NCI-H2081 (cell line): ENCODE measurements at places on chromosomes 4 and X.
A peak's percentile ranks its signal among the peaks of the same experiment; 100 is the strongest.

DNA sequence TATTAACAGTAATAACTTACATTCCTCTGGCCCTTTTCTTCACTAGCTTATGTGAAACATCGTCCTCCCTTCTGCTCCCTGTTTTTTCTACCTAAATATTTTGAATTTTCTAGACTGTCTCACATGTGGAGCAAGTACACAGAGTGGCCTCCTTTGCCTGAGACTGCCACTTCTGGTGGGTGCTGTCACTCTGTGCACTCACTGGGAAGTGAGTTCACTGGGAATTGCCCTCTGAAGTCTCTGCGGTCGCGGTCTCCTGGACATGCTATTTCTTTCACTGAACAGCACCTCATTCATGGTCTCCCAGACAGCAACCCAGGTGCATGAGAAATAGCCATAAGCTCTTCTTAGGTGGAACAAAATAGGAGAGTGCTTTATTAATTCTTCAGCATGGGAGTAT lies 1179.7 kb upstream of the ADGRL3 start:
- no peak for DNase-seq

- no peak for DNase-seq
These were observed 728 bp downstream of the DCAF12L2 start for GRCh38 chrX:126165401-126165720.

DNA sequence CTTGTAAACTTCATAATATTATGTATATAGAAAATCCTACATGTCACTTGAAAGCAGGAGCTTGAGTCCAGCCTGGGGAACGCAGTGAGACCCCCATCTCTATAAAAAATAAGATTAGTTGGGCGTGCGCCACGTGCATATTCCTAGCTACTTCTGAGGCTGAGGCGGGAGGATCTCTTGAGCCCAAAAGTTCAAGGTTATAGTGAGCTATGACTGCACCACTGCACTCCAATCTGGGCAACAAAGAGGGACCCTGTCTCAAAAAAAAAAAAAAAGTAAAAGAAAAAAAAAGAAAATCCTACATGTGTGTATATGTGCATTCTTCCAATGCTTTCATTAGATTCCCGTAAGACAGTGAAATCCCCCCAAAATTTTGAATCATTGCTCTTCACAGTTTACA lies 1.7 kb downstream of the SEC31A start:
- no peak for DNase-seq

GRCh38 chr4:32030406-32030805 lies 1310.2 kb downstream of the PCDH7 start:
- no peak for DNase-seq

DNA sequence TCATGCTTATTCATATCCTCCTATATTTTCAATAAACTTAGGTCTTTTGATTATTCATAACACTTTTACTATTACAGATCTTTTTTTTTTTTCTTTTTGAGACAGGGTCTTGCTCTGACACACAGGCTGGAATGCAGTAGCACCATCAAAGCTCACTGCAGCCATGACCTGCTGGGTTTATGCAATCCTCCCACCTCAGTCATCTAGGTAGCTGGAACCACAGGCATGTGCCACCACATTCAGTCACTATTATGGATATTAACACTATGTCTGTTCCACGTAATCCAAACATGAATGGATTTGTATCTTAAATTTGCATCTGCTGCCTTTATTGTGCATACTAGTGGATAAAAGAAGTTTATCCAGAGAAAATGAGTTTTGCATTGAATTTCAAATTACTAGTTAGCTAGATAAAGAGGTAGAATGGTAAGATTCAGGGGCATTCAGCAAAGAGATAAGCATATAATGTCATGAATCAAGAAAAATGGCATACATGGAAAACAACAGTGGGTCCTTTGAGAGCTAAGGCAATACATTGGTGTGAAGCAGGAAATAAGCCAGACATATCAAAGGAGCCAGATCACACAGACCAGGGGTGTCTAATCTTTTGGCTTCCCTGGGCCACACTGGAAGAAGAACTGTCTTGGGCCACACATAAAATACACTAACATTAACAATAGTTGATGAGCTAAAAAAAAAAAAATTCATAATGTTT lies 13.9 kb downstream of the ANAPC10 start:
- no peak for DNase-seq

DNA sequence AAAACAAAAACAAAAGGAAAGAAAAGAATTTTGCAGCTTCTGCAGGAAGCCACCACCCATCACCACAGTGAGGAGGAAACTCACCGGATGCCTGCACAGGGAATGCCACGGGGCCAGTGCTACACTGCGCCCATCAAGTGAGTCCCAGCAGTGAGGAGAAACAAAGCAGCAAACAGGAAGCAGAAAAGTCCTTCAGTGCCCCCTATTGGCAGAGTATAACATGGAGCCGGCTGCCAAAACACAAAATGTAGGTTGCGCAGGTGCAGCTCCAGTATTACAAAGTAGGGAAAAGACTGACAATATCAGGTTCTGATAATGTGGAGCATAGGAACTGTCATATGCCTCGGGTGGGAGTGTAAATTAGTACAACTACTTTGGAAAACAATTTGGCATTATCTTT lies 23.3 kb upstream of the SCML2 start:
- DNase-seq, result peak; percentile 28

DNA sequence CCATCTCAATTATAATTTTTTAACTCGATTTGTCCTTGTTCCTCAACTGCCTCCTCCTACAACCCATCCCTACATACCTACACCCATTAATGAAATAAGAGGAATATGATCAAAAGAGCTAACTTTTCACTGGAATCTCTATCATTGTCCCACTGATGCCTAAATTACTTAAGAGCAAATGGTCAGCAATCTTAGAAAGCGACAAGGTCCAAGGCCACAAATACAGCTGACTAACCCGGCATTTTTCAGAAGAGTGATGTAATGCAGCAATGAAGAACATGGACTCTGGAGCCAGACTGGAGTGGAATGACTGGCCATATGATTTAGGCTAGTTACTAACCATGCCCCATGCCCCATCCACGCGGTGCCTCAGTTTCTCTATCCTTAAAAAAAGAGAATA lies 56.2 kb downstream of the PPA2 start:
- no peak for DNase-seq

GRCh38 chr4:123495530-123495929 lies 98.9 kb downstream of the SPRY1 start:
- no peak for DNase-seq

DNA sequence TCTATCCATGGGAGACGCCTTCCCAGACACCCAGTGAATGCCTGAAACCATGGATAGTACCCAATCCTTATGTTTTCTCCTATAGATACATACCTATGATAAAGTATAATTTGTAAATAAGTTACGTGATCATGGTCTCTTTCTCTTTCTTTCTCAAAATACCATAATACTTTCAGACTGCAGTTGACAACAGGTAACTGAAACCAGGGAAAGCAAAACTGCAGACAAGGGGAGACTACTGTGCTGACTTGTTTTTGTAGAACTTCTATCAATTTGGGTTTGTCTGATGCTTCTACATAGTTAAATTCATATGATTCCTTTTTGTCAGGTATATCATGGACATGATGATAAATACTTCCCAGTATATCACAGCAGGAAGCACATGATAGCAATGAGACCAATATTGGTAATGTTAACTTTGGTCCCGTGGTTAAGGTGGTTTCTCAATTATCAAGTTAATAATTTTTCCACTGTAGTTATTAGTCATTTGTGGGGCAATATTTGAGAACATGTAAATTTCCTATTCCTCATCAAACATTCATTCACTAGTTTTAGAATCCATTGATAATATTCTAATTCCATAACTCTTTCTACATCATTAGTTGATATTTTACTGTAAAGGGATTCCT lies 298.0 kb upstream of the TET2 start:
- DNase-seq, result no peak

- no peak for DNase-seq
These were observed 42.9 kb downstream of the SMAD1 start for GRCh38 chr4:145524552-145524951.

- DNase-seq, result no peak
These were observed 402.7 kb upstream of the INTU start for GRCh38 chr4:127229855-127230608.

GRCh38 chr4:174425669-174426068 lies 96.6 kb downstream of the HPGD start:
- DNase-seq, result no peak

DNA sequence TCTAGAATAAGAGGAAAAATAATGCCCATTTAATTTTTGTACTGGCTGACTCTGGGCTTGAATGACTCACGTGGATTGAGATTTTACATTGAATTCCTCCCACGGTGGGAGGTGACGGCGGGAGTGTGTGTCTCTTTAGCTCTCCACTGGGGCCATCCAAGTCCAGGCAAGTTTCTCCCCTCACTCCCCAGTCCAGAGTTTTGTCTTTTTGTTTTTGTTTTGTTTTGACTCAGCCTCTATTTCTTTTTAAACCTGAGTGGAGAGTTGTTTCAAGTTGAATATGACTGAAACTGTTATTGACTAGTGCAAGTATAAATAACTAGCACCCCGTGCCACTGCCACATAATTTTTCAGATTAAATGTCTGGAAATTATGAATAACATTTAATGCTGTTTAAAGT lies 13.6 kb downstream of the CHST7 start:
- no peak for DNase-seq

- no peak for DNase-seq
These were observed 145.6 kb downstream of the AMELX start for GRCh38 chrX:11438767-11439166.

DNA sequence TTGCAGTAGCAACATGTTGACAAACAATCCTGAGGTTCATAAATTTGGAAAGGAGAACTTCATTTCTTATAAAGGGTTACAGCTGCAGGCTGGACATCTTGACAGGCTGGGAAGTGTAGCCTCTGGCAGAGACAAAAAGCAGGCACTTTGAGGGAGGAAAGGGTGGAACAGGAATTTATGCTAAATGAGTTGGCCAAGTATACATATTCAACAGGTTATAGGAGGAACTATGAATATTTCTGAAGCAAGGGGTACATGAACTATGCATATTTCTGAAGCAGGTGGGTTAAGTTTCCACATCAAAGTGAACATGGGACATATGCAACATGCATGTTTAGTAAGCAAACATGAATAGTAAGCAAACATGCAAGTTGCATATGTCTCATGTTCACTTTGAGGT lies 1.6 kb upstream of the ANTXR2 start:
- no peak for DNase-seq

DNA sequence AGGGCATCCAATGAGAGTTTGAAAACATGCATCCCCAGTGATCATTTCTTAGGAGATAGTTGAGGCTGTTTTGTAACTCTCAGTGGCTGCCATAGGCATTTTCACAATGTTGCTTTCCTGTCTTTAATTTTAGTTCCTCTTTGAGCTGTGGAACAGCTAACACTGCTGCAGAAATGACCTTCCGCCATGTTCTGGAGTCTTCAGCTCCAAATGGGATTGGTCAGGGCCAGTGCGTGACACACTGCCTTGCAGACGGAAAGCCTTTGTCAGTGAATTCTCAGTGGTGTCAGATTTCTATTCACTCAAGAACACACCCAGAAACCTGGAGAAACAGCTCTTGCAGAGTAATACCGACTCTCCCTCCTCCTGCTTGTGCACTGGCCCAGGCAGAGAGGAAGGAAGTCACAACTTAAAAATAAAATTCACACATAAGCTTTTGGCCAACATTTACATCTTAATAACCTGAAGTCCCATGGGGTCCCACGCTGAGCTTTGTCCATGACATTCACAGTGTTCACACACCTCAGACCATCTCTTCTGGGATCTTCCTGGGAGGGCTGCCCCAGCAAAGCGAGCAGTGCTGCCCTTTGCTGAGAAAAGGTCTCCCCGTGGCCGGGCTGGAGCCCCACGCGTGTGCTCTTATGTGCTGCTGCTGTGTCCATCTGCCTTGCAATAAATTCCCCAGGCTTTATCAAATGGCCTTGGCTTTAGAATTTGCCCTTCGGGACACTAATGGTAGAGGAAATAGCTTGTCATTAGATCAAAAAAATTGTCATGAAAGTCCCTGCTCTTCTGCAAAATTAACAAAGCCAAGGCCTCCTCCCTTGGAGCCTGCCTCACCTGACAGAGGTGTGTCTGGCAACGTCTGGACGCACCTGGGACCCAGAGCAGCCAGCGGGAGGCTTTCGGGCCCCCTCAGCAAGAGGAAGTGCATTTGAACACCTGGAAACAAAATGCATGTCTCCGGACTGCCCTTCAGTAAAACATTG lies 126.8 kb downstream of the IRF2 start:
- DNase-seq, result peak; percentile 12

GRCh38 chr4:145840162-145840768 lies 98.4 kb downstream of the ZNF827 start:
- DNase-seq, result peak; percentile 12

DNA sequence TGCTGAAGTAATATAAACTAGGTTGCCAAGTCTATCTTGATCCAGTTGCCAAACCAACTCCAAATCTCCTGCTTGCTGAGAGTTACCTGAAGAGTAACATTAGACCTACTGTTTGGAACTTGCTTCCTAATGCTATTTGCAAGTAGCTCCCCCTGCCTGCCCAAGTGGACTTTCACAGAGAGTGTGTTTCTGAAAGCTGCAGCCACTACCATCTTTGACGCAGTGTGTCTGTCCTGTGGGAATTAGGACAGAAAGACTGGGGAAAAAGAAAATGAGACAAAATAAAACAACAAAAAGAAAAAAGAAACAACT lies 195.0 kb upstream of the HS3ST1 start:
- DNase-seq, result peak; percentile 31

GRCh38 chr4:21882051-21882839 lies 66.3 kb downstream of the KCNIP4 start:
- DNase-seq, result no peak

DNA sequence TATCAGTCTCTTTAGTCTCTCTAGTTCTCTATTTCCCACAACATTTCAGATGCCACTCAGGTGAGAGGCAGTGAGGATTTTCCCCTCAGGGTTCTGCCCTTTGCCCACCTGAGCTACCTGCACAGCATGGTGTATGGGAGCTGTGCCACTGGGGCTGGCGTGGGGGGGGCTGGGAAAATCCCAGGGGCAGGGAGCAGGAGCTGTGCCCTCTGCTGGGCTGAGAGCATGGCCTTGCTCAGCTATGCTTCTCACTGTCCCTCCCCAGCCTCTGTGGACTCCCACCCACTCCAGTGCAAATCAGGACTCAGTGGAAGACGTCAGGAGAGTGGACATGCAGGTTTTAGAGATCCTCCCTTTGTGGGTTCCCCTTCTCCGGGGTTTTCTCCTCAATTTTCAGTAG lies 57.2 kb downstream of the TRMT44 start:
- no peak for DNase-seq
